ENCODE measurements at places on chromosomes 3 and 15.

DNA sequence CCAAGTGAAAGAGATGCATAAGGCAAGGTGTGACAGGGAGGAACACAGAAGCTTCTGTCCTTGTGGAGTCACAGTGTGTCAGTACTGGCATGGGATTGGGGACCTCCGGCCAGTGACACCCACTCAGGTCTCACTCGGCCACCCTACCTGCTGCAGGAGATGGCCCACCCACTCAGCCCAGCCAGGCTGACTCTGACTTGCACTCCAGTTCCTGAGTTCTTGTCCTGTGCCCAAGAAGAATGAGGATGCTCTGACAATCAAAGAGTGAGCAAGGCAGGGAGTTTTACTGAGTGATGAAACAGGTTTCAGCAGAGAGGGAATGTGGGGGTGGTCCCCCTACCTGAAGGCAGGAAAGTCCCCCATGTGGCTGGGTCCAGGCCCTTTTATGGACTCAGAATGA, 50.9 kb downstream of the PCNP start:
- DNase-seq: no peak

DNA sequence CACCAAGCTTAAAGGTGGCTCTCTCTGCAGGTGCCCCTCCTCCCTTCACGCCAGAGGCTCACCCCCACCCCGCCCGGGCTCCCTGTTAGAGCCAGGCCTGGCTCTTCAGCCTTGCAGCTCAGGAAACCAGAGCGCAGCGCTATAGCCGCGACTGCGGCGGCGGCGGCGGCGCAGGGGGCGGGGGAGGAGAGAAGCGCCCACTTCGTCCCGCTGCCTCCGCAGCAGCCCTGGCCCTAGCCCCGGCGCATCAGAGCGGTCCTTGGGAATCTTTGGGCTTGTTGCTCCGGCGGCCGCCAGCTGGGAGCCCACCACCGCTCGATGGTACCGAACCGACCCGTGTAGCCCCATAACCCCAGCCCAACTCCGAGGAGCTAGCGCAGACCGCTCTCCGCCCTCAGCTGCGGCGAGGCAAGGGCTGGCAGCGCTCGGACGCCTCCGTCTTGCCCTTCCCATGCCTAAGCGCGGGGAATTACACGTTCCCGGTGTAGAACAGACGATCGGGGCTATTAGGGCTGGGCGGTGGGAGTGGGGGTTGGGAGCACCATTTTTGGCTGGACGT, 1.2 kb downstream of the RASGRF1 start:
- no peak for DNase-seq

DNA sequence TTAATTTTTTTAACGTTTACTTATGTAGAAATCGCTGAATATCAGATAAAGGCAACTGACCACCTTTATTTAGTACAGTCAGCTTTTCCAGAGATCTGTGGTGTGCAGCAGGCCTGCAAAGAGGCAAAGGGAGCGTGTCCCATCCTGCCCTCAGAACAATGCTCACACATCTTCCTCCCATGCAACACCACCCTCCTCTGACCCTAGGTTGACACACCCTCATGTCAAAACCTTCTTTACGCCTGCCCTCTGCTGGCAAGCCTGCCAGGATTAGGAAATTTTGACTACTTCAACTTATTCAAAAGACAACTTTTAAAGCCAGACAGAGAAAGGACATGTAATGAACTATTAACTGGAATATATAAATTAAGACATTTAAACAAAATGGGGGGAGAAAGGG, 513.7 kb downstream of the FOXP1 start:
- DNase-seq: peak; percentile 76

DNA sequence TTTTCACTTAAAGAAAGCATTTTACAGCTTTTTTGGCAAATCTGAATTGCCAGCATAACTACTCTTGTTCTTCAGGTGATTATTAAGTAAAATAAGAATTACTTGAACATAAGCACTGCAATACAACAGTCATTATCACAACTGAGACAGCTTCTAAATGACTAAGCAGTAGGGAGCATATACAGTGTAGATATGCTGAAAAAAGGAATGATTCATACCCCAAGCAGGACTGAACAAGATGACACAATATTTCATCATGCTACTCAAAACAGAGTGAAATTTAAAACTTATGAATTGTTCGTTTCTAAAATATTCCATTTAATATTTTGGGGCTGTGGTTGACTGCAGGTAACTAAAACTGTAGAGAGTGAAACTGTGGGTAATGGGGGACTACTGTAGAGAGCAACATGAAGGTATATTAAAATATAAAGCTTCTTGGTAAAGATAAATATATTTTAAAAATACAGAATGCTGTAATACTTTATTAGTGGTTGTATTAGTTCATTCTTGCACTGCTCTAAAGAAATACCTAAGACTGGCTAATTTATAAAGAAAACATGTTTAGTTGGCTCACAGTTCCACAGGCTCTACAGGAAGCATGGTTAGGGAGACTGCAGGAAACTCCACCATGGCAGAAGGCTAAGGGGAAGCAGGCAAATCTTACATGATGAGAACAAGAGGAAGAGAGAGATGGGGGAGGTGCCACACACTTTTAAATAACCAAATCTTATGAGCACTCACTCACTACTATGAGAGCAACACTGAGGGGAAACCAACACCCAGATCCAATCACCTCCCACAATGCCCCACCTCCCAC, 84.8 kb downstream of the DCLK3 start:
- DNase-seq: peak; percentile 31

DNA sequence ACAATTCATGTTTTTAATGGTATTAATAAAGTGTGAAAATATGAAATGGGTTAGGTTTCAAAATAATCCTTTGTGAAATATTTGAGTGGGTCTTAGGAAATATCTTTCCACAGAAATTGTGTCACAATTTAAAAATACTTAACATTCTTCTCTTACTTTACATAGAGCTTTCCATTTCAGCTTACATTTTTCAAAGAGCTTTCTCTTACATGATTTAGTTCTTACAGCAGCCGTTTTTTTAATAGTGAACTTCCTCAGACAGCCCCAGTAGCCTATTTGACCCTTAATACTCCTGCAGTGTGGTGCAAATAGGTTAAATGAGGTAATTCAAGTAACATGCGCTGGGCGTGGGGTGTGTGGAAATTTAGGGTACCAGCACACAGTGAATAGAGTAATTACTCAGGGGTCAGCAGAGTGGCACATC, 21.8 kb downstream of the P2RY12 start:
- DNase-seq: no peak

DNA sequence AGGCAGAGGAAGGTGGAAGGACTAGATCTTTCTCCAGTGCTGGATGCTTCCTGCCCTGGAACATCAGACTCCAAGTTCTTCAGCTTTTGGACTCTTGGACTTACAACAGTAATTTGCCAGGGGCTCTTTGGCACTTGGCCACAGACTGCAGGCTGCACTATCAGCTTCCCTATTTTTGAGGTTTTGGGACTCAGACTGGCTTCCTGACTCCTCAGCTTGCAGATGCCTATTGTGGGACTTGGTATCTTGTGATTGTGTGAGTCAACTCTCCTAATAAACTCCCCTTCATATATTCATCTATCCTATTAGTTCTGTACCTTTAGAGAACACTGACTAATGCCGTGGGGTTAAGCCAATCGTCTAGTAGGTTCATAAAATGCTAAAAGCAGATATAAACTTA, 8.8 kb upstream of the B3GNT5 start:
- peak; percentile 89 for DNase-seq

DNA sequence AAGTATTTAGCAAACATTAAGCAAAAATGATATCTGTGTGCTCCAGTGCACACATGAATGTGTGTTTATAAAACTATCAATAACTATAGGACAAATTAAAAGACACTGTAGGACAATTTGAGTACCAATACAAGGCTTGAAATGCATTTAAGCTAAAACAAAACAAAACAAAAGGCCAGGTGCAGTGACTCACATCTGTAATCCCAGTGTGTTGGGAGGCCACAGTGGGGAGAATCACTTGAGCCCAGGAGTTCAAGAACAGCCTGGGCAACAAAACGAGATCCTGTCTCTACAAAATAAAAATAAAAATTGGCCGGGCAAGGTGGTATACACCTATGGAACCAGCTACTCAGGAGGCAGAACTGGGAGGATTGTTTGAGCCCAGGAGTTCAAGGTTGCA, 50.7 kb downstream of the CSNK1G1 start:
- no peak for DNase-seq

- DNase-seq: no peak
Observed at GRCh38 chr3:157417247-157417646, 19.4 kb upstream of the PTX3 start.

GRCh38 chr3:99330281-99330680, 308.1 kb upstream of the COL8A1 start:
- DNase-seq: no peak

- DNase-seq: no peak
Observed at GRCh38 chr3:160152638-160153037, 72.6 kb upstream of the C3orf80 start.

DNA sequence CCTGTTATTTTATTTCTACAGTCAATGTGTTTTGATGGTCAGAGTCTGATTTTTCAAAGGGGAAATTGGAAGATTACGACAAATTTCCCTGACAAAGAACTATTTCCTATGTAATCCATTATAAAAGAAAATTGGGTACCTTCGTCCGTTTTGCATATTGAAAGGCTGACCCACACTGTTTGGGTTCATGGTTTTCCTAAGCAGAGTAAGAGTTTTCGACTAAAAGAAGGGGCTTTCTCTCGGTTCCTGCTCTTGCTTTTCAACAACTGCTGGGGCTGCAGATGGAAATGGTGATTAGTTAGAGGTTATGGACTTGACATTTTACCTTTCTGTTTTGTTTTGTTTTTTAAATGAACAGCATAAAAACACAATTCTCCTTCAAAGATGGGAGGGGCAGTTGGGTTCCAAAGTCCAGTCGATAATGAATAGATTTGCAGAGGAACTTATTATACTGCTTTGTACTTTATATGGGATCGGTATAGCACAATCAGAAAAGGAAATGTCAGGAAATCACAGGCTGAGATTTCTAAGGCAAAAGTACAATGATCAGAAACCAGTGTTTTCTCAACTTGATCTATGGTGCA, 978 bp downstream of the KCNMB2 start:
- DNase-seq: no peak

- no peak for DNase-seq
Observed at GRCh38 chr15:98043160-98044014, 82.9 kb downstream of the ARRDC4 start.

DNA sequence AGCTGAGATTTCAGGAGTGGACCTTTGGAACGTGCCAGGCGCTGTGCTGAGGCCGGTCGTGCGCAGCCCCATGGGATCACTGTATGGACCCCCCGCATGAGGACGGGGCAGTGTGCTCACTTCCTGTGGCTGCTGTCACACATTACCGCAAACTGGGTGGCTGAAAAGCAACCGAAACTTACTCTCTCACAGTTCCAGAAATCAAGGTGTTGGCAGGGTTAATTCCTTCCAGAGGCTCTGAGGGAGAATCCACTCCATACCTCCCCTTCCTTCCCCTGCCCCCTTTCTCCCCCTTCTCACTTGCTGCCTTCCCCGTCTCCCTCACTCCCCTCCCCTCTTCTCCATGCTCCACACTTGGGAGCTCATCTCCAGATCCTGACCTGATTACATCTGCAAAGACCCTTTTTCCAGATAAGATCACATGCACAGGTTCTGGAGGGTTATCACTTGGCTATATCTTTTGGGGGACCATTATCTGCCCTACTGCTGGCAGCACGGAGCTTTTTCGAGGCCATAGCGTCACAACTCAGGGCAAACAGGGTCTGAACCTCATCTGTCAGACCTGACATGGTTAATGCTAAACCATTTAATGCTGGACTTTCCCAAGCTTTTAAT, 41.2 kb downstream of the KLF13 start:
- DNase-seq: no peak

- no peak for DNase-seq
Observed at GRCh38 chr15:58407778-58408177, 24.0 kb upstream of the LIPC start.

DNA sequence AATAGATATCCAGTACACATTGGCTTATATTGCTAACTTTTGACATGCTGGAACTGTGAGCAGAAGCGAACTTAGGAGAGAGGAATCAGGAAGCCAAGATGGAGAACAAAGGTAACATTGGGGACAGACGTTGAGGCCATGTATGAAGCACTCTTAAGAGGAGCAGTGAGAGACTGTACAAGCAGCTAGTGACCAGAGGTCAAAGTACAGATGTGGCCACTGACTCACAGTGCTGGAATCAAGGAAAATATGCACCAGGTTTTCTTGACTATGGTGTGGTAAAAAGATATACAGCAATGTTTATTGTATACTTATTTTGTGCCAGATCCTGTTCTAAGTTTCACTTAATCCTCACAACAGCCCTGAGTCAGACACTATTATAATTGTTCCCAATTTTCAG, 2.0 kb upstream of the IL20RB start:
- DNase-seq: no peak

GRCh38 chr3:54427941-54428871, 305.9 kb downstream of the CACNA2D3 start:
- peak; percentile 65 for DNase-seq

- DNase-seq: peak; percentile 7
Observed at GRCh38 chr15:64246364-64247189, 83.8 kb upstream of the PPIB start.

- peak; percentile 80 for DNase-seq
Observed at GRCh38 chr15:75508840-75509532, 57.5 kb upstream of the SIN3A start.

DNA sequence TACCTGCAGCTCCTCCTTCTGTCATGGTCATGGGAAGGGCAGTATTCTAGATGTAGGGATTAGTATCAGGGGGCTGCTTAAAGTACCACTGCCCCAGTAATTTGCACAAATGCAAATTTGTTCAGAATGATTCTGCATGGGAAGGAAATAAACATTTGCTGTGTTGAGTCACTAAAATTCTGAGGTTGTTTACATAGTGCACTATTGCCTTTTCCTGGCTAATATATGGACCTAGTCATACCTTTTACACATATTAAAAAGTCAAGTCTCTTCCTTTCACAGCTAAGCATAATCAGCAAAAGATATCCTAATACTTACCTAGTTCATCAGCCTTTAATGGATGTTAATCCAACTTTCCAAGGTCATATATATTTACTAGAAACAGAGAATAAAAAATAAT, 746.4 kb upstream of the NR2F2 start:
- no peak for DNase-seq

DNA sequence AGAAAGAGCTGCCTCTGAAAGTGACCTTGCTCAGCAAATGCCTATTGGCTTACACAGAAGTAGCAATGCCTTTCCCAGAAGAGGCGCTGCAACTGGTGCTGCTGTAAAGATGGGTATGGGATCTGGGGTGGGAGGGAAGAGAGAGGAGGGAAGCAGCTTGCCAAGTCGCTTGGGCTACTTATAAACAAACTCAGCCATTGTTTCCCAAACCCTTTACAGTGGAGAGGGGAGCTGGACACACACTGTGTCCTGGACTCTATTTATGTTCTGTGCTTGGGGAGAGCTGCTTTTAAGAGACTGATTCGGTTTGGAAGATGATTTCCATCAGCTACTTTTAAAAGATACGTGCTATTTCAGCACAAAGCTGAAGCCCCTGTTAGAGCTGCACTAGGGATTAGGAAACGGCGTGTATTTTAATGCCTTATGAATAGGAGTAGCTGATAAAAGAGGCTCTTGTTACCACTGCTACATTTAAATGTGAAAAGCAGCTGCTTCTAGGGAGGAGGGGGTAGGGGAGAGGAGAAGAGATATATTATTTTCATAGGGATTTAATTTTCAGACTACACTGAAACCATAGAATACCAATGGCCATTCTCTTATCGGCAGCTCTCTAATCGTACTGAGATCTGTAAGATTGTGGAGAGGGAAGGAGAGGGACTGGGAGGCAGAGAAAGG, 440.6 kb downstream of the MCTP2 start:
- no peak for DNase-seq

- DNase-seq: no peak
Observed at GRCh38 chr3:109137761-109138160, 1.2 kb downstream of the C3orf85 start.

GRCh38 chr3:159948429-159949144, 40.0 kb upstream of the IL12A start:
- DNase-seq: no peak

- no peak for DNase-seq
Observed at GRCh38 chr15:84606653-84607120, 5.9 kb downstream of the ZSCAN2 start.

Measured in Kasumi-1 (cell line).